Stimulated activated CD4-positive, alpha-beta T cell treated with anti-CD3 and anti-CD28 coated beads, TNF-alpha, amount 100 ng/mL, for 4 hours (primary cell): ENCODE measurements at places on chromosomes 12 and 14.

DNA sequence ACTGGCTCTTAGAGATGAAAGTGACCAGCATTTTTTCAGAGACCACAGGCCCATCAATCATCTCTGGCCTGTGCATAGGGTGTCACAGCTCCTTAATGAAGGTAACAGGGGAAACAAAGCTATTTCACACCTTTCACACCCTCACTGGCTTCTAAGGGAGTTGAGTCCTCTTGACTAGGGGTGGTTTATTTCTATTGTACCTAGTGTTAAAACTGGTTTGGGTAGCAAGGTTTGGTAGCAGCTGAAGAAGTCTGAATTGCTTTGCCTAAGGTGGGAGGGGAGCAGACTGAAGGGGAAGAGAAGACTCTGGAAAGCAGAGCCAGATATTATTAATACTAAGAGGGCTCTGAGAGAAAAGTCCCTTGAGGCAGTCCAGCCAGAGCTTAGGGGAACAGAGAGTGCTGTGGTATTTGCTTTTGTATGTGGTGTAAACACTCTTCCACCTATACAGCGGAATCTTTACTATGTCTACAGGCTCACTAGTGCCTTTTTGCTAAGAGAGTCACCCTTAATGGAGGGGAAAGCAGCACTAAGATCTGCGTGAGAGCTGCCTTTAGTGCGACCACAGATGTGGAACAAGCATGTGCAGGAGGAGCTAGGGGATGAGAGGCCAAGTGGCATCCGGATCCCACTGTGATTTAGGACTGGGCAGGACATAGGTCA is 95.8 kb downstream of the STXBP6 start:
- no peak for DNase-seq

DNA sequence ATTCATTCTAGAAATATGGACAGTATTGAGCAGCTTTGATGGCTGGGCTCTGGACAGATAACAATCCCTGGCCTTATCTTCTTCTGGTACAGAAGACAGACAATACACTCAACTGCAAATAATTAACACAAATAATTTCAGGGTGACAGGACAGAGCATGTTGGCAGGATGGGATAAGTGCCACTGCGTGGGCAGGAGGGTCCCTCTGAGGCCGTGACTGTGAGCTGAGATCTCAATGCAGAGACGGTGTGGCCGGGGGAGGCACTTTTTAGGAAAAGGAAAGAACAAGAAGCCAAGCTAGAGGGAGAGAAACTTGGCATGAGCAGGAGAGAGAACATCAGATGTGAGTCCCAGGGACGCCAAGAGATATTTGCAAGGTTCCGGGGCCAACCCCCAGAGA is 8.1 kb downstream of the SYNE3 start:
- DNase-seq, result no peak

DNA sequence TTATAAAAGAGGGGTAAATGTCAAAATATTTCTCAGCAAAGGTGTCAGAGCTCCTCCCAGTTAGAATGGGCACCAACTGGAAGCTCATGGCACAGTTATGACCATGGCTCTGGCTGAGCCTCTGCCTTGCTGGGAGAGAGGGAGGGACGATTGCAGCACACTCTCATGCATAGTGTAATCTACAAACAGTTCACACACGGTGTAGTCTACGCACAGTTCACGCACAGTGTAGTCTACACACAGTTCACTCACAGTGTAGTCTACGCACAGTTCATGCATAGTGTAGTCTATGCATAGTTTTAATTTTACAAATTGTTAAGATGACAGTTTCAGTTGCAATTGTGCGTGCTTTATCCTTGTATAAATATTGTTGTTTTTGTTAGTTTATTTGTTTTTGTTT is 1474.6 kb upstream of the TMEM132C start:
- DNase-seq, result no peak

- no peak for DNase-seq
Measured at GRCh38 chr12:104971306-104971705, 13.2 kb upstream of the SLC41A2 start.

DNA sequence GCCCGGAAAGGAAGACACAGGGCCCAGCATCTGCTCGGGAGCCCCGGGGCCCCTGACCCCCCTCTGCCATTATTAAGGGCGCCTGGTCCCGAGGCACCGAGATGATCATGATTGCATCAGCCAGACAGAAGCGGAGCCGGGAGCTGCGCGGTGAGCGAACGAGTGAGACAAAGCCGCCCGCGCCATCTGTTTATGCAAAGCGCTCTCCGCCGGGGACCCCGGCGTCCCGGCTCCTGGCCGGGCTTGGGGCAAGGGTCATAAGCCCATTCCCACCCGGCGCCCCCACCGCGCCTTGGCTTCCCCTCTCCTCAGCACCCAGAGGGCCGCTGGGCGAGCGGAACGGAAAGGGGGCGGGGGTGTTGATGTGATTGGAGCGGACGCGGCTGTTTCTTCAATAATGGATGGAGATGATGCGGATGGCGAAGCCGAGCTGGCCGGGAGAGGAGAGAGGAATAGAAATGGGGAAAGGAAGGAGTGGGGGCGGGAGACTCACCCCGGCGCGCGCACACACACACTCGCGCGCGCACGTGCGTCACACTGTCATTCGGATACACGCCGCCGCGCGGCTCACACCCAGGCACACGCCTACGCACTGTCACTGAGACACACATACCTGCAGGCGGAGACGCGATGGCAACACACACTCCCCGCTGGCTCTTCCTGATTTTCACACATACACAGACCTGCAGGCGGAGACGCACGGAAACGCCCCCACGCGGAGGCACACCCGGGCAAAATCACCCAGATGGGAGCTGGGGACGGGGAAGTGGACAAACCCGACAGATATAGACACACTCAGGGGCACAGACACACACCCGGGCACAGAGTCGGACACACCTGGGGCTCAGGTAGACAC is 10.7 kb downstream of the STAC3 start:
- DNase-seq, result no peak
